ENCODE measurements at places on chromosomes 11 and 22.
A peak's percentile ranks its signal among the peaks of the same experiment; 100 is the strongest.

GRCh38 chr11:86363424-86363823, 11.3 kb upstream of the CCDC81 start:
- no peak for DNase-seq

GRCh38 chr11:119977881-119978280, 160.0 kb downstream of the TRIM29 start:
- no peak for DNase-seq

DNA sequence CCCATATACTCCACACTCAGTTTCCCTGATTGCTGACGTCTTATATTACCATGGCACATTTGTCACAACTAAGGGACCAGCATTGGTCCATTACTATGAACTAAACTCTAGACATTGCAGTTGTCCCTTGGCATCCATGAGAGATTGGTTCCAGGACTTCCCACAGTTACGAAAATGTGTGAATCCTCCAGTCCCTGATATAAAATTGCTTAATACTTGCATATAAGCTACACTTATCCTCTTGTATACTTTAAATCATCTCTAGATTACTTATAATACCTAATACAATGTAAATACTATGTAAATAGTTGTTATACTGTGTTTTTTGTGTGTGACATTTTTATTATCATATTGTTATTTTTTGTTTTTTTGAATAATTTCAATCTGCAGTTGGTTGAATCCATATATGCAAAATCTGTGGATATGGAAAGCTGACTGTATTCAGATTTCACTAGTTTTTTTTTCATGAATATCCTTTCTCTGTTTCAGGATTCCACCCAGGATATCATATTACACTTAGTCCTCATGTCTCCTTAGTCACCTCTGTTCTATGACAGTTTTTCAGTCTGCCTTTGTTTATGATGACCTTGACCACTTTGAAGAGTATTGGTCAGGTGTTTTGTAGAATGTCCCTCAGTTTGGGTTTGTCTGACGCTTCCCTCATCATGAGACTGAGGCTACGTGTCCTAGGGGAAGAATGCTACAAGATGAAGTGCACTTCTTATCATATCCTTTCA, 55.3 kb downstream of the INSC start:
- no peak for DNase-seq

- DNase-seq, result no peak
These were observed 126.4 kb upstream of the SYT13 start for GRCh38 chr11:45412521-45412920.

DNA sequence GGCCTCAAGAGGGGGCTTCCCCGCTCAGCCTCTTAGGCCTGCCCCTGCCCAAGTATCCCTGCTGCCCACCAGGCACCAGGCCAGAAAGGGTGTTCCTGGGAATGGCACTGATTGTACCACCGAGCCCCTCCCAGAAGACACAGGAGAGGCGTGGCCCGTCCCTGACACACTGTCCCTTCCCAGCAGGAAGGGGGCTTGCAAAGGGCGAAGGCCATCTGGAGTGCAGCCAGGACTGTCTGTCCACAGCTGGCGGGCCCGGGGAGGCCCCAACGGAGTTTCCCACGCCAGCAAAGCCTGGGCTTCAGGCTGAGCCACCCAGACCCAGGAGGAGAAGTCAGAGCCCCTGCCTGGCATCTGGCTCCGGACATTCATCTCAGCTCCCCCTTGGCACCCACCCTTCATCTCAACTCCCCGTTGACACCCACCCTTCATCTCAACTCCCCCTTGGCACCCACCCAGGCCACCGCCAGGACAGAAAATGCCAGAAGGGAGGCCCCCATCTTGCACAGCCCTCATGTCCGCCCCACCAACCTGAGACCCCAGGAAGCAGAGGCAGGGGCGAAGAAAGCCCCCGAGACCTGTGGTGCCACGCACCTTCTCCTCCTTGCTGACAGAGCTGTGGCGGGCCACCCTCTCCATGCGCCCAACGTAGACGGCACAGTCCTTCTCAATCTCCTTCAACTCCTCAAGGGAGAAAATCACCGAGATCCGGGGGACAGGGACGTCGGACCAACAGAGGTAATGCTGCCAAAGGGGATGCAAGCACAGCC, 19.4 kb downstream of the TUBGCP6 start:
- DNase-seq, result no peak

- no peak for DNase-seq
These were observed 31.9 kb upstream of the ZC3H12C start for GRCh38 chr11:110061296-110061695.

DNA sequence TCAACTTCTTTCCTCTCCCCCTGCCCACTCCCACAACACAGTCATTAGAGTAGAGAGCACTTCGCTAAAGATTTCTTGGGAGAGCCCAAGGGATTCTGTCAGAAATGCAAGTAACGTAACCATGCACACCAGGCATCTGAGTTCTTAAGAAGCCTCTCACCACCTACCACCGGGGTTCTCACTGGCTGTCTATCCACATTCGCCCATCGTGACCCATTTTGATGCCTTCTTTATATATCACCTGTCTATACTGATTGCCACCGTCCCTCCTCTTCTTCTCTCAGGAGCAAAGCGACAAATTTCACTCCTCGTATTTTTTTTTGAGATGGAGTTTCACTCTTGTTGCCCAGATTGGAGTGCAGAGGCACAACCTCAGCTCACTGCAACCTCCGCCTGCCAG, 23.9 kb upstream of the RASD2 start:
- DNase-seq, result no peak

DNA sequence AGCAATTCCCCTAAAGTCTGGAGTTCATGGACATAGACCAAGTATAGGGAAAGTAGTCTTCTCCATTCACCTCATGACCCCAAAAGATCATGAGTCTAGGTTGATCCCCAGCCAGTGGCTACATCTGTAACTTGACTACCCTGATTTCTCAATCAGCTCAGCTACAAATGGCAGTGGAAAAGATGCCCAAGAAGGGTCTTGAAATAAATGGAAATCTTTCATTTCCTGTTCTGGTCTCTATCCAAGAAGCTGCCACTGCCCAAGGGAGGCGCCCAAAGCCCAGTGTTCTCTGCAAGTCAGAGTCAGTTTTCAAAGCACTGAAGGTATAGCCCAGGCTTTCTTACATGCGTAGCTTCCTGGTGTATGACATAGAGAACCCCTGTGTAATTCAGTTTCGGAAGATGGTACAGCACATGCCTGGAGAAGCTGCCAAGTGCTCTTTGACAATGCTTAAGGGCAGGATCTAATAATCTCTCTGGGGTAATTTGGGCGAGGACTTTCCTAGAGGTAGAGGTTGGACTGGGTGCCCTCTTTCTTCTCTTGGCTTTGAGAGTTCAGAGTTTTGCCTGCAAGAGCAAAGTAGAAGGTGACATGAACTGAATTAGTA, 101.1 kb downstream of the ADAMTS15 start:
- no peak for DNase-seq

DNA sequence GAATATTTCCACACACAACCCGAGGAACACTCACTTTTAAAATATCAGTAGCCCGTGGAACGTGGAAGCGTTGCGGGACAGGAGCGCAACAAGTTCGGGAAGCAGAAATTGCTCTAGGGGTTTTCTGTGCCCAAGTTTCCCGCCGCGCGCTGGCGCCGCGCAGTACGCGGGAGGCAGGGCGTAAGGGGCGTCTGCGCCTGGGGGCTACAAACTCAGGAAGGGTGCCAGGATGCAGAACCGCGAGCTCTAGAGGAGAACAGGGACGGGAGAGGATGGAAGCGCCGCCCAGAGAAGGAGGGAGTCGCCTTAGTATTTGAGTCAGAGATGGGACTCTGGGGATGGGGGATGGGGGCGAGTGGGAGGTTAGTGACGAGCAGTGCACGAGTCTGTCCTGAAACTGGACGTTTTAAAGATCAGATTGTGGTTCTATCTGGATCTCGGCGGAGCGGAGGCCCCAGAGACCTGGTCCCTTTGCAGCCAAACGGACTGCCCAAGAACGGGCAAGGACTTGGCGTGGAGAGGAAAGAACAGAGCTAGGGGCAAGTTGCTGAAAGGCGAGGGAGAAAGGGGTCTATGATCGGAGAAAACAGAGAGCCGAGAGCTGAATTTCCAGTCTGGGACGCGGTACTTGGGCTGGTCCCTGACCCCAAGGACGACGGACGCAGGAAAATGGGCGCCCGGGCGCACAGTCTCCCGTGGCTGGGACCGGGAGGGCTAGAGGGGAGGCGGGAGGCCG, 4.7 kb downstream of the BSX start:
- no peak for DNase-seq

GRCh38 chr11:74953451-74953850, 4.4 kb downstream of the SPCS2 start:
- no peak for DNase-seq

- DNase-seq, result no peak
These were observed 941.2 kb downstream of the DLG2 start for GRCh38 chr11:84685976-84686375.

GRCh38 chr22:44357966-44358465, 45.3 kb upstream of the SHISAL1 start:
- DNase-seq, result no peak

GRCh38 chr11:40119661-40120060, 1339.8 kb downstream of the LRRC4C start:
- no peak for DNase-seq

DNA sequence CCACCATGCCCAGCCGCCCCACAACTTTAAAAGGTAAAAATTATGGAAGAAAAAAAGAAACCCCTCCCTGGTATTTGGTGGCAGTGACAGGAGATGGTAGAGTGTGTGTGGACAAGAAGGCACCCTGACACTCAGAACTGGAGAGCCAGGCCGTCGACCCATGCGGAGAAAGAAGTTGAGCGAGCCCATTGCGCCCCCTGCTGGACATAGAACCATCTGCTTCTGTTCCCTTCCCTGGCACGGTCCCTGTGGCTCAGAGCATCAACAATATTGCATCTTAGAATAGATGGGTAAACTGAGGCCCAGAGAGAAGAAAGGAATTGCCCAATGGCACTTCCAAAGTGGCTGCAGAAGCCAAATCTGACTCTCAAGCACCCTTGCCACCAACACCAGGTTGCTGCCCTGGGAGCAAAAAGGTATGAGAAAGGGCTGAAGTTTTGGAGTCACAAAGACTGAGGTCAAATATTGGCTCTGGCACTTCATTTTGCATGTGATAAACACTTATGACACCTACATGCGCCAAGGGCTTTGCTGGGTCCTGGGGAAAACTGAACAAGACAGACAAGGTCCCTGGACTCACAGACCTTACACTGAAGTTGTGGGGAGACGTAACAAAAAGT, 8.6 kb downstream of the MRPL11 start:
- no peak for DNase-seq

- DNase-seq, result no peak
These were observed 26.9 kb upstream of the TENM4 start for GRCh38 chr11:79467761-79468160.

DNA sequence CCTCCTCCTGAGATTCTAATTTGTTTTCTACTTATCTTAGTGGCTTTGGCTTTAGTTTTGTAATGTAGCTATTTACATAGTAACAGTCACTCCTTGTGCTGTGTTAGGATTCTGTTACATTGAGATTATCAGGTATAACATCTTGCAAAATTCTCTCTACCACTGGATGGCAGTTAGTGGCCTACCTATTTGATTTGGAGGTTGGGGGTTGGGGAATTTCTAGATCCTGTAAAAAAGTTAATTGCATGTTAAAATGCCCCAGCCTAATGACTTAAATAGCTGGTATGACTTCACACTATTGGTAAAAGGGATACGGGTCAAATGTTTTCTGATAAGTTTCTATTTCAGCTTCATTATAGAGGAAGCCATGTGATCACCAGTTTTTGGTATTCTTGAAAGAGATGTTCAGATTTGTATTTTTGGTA, 2.8 kb downstream of the GRK3 start:
- no peak for DNase-seq

DNA sequence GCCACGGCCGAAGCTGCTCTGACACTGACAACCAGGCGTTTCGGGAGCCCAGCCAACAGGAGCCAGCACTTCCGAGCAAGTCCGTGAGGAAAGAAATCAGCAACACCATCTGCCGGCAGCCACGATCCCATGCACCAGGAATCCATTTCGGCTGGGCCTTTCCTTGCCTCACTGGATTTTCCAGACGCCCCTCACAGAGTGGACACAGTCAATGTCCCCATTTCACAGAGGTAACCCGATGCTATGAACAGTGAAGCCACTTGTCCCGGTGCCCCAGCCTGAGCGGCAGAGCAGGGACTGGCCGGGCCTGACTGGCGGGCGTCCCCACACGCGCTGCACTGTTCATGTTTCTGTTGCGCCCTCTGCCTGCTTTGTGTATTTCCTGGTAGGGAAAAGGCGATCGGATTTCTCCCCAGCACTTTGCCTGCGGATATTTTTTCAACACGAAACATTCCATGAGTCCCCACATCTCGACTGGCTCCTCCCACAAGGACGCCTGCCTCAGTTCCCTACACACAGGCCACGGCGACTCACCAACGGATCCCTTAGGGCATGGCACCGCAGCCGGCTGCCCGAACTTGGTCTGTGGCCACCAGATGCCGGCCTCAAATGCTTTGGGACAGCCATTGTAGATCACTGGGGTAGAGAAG, 55.3 kb downstream of the TRMU start:
- no peak for DNase-seq

GRCh38 chr11:118996926-118997626, 862 bp upstream of the CENATAC start:
- no peak for DNase-seq

DNA sequence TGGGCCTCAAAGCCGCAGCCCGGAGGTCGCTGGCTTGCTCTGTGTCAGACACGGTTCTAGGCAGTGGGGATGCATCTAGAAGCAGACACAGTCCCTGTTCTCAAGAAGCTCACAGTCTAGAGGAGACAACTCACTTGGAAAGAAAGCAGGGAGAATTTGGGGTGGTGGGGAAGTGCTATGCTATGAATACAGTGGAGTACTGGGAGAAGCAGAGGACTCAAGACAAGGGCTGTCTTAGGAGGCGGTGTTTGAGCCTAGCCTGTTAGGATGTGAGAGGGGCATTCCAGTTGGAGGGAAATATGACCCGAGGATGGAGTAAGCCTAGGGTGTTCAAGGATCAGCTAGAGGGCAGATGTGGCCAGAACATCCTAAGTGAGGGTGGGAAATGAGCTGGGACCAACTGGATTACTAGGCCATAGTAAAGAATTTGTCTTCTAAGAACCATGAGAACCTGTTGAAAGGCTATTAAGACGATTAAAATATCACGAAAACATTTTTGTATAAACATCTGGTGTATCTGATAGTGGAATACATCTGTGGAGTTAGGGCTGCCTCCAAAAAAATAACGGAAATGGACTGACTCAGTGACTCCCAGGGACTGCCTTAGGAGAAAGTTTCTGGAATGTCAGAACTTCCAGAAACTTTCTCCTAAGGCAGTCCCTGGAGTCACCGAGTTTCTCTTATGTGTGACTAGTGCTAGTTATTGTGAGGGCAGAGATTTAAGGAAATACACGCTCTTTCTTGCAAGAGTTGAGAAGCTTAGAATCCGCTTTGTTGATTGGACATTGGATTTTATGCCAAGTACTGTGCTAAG, 1.1 kb upstream of the PITPNB start:
- DNase-seq, result peak; percentile 24

GRCh38 chr11:60515144-60515855, at the start of gene MS4A13:
Gene MS4A13 (plus strand): TSS chr11:60515392. CDS start chr11:60518084, 2,692 bp downstream.
- DNase-seq, result no peak
